Endodermal cell (in vitro differentiated cells): ENCODE measurements at places on chromosomes 11 and 22. TPM values are rescaled to one million over a fixed set of nuclear protein-coding genes. Genes with fewer than 3 reads are reported as not detected.
A peak's percentile ranks its signal among the peaks of the same experiment; 100 is the strongest.

The FAM180B gene
- not detected in 3 replicates for total RNA-seq

The TTC36 gene
- 0.42 and 1.1 TPM in 2 replicates for total RNA-seq

The DDI1 gene
- not detected in 2 replicates for total RNA-seq

The FUT4 gene
- 2.8 and 3.0 TPM in 2 replicates for total RNA-seq

DNA sequence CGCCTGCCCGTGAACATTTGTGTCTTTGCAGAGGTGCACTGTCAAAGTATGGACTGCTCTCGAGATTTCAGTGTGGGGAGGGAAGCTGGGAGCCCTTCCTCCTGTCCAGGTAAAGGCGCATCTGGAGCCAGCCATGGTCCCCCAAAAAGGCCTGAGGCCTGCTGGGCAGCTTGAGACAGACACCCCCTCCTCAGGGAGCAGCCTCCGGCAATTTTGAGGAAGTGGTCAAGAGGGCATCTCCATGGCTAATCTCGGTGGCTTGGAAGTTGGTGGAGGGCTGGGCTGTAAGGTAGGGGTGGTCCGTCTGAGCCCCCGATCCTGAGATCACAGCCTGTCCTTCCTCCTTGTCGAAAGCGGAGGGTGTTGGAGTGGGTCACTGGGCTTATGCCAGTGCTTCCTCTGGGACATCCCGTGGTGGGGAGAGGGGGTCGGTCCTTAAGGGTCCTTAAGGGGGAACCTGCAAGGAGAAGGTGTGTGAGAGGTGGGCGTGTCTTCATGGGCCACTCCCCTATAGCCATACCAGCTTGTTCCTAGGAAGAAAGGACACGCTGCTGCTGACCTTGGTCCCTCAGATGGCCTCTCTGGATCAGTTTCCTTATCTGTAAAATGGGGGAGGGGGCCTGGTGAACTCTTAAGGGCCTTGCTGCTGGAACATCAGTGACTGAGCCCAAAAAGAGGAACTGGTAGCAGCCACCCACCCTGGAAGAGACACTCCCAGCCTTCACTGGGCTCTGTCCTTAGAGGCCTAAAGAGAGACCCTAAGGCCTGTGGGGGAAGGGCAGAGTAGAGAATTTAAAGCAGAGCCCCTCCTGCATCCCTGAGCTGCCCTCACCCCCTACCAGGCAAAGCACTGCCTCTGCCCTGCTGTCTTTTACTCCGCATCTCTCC, 2.6 kb downstream of the KCNC1 start:
- DNase-seq = peak; percentile 46

- DNase-seq = no peak
These were observed 84.4 kb upstream of the ARHGAP42 start for GRCh38 chr11:100602716-100603115.

DNA sequence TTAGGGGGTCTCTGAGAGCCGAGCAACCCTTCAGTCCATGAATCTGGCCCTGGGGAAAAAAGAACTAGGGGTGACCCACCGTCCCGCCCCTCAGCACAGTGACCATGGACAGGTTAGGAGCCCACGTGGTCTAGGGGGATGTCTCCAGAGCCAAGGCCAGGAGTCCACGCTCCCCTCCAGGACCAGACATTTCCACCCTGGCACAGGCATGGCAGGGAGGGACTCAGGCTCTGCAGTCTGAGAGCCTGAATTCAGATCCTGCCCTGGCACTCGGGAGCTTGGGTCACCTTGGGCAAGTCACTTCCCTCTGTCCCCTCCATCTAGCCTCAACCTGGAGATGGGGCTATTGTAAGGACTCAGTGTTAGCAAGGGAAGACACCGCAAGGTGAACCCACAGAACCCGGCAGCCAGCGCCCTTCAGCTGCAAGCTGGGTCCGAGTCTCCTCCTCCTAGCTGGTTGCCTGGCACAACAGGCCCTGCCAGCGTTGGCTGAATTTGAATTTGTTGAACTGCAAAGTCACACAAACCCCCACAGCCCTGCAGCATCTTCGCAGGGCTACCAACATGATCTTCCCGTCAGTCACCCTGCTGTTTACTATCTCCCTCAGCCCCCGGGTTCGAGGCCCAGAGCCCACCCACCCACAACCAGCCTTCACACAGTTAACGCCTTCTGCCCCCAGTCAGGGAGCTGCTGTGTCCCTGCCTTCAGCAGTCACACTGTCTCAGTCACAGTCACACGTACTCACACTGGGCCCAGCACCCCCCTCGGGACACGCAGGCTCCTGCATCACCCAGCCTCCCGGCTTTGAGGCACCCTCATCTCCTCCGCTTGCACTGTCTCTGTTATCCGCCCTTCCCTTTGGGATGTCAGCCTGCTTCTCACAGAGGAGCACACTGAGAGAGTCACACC, 603 bp upstream of the PDGFB start:
- DNase-seq = no peak

- no peak for DNase-seq
These were observed 99.8 kb downstream of the ZBTB16 start for GRCh38 chr11:114159320-114159719.

- DNase-seq = peak; percentile 46
These were observed 57.2 kb downstream of the CABIN1 start for GRCh38 chr22:24068377-24068680.

- DNase-seq = no peak
These were observed 27.0 kb downstream of the MS4A6A start for GRCh38 chr11:60155931-60156330.

DNA sequence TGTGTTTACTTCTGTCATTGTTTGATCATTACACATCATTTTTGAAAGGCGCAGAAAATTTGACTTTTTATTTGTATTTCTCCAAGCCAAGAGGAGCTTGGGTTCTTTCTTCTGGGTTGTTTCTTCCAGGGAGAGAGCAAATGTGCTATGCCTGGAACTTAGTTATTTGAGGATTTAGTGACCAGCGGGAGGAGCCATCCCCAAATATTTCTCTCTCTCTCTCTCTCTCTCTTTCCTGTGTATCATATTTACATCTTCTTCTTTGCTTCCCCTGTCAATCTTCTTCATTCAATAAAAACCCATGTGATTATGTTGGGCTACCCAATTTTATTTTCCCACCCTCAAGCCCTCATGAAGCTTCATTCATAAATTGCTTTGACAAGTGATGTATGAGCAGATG, 534.5 kb downstream of the LRRC4C start:
- no peak for DNase-seq
